ENCODE measurements at places on chromosomes 3 and 15. TPM values are rescaled to one million over a fixed set of nuclear protein-coding genes. Genes with fewer than 3 reads are reported as not detected.

COX17 gene
- 17.2 TPM for total RNA-seq

DNA sequence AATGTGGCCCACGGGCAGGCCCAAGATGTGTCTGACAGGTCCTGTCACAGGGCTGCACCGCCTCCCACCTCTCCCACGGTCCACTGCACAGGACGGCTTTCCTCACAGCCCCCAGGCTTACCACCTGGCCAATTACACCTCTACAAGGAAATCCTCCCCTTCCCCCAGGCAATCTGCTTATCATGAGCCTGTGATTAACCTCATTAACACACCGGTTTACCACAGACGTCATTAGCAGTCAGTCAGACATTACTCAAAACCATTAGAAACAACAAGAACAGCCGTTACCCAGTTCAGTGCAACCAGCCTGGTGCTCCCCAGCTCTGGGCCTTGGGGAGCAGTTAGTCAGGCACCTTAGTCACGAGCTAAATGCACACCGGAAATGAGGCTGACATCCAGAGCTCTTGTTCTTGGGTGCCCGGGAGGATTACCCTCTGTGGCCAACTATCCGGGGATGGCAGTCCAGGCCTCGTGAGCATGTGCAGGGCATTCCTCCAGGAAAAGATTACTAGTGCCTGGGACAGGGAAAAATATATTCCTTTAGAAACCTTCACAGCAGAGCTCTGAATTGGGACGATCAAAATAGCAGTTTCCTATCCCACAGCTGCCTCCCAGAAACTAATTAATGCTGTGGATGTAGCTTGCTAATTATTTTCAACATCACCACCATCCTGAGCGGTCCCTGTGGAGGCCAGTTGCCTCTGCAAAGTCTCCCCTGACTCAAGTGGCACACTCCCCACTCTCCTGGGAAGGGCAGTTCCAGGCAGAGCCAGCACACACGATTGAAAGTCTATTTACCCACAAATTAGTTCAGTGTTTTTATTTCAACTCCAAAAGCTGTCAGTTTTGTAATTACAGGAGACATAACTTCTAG, 117.4 kb upstream of the ZBED2 start:
- no peak for DNase-seq

- no peak for DNase-seq
Measured at GRCh38 chr3:164737174-164737573, 341.1 kb downstream of the SI start.

DNA sequence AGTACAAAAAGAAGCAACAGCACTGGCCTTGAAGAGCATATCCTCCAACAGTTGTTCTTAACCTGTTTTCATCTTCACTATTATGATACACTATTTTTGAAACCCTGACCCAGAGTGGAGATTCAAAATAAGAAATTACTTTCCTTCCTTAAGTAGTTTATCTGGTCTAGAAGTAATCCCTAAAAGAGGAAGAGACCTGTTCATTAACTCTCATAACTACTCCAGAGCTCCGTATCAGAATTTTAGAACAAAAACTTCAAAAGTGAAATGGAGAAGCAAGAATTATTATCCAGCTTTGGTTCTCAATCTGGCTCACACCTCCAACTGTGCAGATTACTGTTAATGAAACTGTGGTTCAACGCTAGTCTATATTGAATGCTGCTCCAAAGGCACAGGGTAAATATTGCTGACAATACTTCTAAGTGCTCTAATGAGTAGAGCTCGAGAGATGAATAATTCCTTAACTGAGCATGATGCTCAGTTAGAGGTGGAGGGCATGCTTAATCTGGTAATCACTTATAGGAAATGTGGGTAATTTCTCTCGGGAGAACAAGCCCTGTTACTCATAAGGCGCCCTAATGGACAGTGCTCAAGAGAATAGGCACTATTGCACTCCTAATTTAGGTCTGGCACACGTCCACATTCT, 5.2 kb downstream of the LCMT2 start:
- DNase-seq: no peak

DNA sequence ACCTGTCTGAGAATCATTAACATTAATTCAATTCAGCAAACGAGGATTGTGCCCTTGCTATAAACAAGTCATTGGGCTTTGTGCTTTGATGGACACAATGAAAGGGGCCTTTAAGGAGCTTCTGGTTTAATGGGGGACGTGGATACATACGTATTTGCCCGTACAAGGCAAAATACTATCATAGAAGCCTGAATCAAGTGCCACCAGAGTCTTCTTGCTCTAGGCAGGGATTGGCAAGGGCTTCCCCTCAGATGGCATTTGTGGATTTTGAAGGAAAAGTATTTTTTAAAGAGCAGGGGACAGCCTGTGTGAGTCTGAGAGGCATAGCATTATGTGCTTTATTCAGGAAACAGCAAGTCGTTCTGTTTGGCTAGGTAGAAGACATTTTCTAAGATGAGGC, 83.7 kb upstream of the NEDD4 start:
- DNase-seq: no peak

TARS3 gene
- 35.8 TPM for total RNA-seq

DNA sequence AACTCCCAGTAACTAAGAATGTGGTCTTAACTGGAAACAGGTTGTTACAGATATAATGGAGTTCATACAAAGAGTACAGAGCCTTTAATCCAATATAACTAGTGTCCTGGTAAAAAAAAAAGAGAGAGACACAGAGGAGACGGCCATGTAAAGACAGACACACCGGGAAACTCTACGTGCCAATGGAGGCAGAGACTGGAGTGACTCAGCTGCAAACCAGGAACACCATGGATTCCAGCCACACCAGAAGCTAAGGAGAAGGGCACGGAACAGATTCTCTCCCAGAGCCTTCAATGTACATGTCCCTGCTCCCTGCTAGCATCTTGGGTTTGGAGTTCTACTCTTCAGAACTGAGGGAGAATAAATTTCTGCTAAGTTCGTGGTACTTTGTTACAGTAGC, 4.5 kb downstream of the RNF168 start:
- DNase-seq: no peak

DNA sequence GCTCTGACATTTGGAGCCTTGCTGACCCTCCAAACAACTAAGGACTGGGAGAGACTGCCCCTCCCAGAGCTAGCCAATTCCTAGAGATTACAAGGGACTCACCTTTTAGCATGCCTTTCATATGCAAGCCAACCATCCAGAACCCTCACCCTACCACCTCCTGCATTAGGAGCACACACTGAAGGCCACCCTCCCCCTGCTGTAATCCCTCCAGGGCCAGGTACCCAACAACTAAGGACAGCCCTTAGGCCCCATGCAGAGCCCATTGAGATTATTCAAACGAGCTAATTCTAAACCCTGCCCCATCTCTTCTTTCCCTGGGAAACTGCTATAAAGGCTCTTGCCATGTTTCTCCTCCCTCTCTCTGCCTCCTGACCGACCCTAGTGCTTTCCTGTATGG, 352.6 kb downstream of the ERC2 start:
- no peak for DNase-seq

FANCD2OS gene
- not detected for total RNA-seq

- DNase-seq: no peak
Measured at GRCh38 chr15:94620632-94621031, 389.3 kb downstream of the MCTP2 start.

MCTP2 gene
- total RNA-seq: 16.6 TPM

GOLGA6D gene
- total RNA-seq: not detected

DNA sequence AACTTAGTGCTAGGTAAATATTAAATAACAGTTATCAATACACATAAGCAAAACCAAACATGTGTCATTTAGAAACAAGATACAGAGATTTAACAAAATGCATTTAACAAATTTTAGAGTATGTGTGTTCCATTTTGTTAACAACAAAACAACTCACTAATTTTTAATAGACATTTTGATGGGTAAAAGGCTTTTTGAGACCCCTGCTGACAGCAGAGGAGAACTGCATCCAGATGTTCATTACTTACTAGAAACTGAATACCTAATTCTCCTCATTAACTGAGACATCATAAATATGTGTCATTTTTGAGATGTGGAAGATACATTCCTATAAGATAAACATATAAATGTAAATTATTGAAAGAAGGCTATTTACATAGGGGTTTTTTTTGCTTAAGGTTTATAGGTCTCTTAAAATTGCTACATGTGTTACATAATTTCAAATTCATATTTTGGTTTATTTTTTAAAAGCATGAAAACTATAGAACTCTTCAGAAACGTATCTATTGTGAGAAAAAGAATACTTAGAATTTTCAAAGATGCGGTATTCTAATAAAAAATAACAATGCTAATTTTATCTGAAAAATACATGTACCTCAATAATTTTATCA, 1009.8 kb downstream of the TUSC7 start:
- DNase-seq: peak; percentile 44

DNA sequence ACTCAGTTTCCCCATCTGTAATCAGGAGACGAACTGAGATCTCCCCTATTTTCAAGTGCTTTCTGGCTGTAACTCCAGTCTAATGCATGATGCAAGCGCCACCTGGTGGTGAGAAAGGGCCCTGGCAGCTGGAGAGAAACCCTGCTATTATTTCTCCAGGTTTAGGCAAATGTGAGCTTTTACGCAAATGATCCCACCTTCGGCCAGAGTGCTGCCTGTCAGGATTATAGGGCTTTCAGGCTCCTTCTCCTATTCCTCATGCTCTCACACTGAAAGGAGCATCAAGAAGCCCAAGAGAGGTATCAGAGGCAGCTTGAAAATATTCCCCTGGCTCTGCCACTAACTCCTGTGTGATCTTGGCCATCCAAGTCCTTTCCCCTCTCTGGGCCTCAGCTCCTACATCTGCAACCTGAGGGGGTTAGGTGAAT, 93.9 kb upstream of the RASGRF1 start:
- DNase-seq: peak; percentile 88

DNA sequence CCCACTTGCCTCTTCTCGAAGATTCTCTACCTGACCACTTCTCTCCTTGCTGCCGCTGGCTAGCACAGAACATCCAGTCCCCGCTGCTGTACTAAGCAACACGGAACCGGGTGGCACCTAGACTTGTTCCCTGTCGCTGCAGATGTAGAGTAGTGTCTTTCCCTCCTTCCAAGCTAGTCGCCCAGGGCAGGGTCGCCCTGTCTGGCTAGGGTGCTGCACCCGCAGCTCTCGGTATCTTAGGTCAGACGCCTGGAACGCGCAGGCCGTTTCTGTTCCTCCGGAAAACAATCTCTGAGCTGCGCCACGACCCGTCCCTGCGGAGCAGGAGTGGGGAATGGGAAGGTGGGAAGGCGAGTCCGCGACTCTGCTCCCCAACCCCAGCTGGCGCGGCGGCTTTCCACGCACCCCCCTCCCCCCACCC, 758 bp upstream of the SNX33 start:
- no peak for DNase-seq

GALNT15 gene
- total RNA-seq: 5.5 TPM

DNA sequence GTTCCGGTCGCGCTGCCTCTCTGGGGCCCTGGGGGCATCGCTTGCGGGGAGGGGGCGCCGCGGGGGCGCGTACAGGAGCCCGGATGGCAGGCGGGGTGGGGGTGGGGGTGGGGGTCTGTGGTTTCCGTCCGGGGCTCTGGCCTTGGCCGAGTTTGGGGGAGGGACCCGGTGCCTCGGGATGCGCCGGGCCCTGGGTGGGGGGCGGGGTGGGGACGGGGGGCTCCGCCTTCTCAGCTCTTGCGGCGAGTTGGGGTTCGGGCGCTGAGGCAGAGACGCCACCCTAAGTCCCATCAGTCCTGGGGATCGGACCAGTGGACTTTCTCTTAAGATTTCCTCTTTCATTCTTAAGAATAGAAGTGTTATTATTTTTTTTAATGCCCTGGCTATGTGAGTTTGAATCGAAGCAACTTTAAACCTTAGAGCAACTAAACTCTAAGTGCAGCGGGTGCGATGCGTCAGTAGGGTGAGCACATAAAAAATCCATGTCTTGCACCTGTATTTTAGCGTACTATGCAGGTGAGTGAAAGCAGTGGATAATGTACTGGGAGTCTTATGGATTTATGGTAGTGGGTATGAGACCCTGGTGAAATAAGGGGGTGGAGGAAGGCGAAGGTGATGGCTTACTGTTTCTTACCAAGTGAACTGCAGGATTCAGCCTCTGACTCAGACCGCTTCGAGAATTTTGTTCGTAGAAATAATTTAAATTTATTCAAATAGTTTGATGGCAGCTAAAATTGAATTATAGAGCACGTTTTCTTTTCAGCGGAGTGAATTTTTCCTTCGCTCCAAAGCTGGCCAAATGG, 762 bp downstream of the CTNNB1 start:
- peak; percentile 67 for DNase-seq

GRCh38 chr3:166575161-166575560, 737.9 kb upstream of the BCHE start:
- DNase-seq: no peak

- DNase-seq: no peak
Measured at GRCh38 chr15:68407886-68408881, 23.8 kb downstream of the ITGA11 start.

ZNF660 gene
- total RNA-seq: 3.4 TPM

LRRK1 gene
- total RNA-seq: 14.2 TPM

DNA sequence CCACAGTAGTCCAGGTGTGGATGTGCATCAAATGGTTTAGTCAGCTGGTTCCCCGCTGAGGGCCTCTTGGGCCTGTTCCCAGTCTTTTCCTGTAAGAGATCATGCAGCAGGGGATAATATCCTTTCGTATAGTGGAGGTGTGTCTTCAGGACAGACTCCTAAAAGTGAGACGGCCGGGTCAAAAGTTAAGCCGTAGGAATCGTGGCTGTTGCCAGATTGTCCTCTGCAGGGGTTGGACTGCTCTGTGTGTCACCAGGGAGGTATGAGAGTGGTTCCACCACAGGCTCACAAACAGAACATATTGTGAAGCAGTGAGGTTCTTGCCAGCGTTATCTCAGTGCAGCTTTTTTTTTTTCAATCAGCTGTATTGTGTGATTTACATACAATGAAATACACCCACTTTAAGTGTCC, 95.0 kb downstream of the VGLL4 start:
- no peak for DNase-seq

RBP2 gene
- total RNA-seq: not detected

DNA sequence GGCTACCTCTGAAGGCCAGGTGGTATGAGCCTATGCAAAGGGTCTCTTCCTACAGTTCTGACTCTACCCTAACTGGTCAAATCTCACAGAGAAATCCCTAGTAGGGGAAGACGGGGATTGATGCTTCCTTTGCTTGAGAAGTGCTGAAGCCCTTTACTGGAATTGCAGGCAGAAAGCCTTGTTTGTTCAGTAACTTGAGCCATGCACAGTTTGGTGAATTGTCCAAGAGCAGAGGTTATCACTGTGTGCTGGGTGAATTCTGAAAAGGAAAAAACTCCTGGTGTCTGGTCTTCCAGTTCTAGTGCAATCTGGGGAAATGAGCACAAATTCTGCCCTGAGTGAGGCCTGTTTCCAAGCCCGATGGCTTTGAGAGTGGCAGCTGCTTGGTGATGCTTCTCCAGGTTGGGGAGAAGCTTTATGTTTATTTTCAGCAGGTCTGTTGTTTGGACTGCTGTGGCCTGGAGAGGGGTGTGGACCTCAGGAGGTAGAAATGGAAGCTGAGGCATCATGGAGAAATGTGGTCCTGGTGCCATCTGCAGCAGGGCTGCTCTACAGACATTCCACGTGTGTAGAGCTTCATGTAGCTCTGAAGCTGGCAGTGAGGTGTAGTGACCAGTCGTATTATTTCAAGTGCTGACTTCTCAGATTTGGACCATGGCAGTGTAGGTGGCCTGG, 60.9 kb downstream of the ARNT2 start:
- DNase-seq: no peak
